NK-92 treated with Interleukin-12 subunit alpha and Interleukin-12 subunit beta, amount 100 ng/mL, for 24 hours (cell line): ENCODE measurements at places on chromosomes 16 and 17.

DNA sequence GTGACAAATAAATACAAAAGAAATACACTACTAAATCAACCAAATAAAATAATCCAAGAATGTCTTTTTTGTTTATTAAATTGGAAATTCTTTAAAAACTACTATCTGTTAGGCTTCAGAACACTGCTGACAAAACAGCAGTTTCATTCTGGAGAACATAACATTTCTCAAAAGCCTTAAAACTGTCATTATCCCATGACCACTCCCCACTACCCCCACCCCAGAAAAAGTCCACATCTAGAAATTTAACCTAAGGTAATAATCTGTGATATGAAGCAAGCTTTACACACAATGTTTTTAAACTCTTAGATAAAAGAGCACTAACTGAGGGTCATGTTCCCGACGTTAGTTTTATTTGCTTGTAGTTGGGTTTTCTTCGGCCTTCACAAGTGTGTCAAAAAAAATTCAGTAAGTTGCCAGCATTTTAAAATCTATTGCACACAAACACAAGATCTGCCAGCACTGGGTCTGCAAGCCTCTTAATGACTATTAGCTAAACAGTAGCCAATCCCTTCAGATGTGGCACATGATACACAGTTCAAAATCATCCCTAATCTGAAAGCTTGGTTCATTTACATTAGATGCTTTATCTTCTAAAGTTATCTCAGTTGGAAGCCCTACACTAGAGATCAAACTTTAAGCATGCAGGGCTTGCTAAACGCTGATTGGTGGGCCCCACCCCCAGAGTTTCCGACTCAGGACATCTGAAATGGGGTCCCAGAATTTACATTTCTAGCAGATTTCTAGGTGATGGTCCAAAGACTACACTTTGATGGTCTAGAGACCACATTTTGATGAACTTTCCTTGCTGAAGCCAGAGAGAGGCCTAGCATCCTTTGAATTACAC lies 75.2 kb downstream of the KANSL1 start:
- no peak for DNase-seq

DNA sequence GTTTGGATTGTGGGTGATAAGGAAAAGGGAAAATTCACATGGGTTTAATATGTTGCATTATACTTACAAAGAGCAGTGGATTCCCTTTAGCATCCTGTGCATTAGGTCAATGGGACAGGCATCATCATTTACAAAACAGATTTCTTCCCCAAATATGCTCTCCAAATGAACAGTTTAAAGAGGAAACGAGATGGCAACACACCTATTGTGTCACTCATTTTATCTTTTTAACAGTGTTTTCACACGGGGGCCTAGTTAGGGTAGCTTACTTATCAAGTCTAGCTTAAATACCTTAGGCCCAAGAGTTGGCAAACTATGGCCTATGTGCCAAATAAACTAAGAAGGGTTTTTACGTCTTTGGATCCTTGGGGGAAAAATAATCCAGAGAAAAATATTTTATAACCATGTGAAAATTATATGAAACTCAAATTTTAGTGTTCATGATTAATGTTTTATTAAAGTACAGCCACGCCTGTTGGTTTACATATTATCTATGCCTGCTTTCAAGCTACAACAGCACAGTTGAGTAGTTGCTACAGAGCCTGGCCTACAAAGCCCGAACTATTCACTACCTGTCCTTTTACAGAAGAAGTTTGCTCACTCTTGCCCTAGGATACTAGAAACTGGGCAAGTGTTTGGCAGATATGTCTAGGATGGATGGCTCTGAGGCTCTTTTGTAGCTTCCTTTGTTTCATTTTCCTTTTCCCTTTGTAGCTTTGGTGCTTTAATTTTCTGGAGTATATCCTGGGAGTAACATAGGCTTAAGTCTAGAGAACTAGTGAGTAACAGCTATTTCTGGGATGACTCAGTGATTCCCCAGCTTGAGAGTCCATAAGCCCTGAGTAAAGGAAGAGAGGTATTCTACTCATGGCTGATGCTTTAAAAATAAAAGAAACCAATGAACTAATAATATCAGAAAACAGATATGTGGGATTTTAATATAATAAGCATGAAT lies 12.4 kb downstream of the NUP93 start:
- no peak for DNase-seq

DNA sequence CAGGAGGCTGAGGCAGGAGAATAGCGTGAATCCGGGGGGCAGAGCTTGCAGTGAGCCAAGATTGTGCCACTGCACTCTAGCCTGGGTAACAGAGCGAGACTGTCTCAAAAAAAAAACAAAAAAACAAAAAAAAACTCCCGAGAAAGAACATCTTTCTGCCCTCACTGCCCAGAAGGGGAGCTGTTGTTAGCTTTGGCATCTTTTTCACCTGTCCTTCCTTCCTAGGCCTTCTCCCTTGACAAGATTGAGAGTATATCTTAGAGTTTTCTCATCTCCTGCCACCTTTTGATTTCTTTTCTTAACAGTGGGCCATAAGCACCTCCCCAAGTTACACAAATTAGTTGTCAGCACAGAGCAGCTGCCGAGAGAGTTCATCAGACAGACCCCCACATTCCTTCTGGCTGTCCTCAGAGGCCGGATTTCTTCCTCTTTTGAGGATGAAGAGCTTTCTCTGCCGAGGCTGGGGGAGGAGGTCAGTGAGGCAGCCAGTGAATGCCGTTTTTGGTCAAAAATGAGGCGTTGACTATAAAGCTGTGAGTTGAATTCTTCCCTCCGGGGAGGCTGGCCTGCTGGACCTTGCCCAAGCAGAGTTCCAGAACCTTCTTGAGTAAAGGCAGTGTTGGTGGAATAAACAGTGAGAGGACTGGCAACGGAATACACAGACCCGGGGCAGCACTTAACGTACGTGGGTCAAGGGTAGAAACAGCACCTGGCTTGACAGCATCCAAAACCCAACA lies 127.0 kb downstream of the ABCC6 start:
- no peak for DNase-seq

- DNase-seq = no peak
Measured at GRCh38 chr16:82631701-82632685, 5.2 kb downstream of the CDH13 start.

DNA sequence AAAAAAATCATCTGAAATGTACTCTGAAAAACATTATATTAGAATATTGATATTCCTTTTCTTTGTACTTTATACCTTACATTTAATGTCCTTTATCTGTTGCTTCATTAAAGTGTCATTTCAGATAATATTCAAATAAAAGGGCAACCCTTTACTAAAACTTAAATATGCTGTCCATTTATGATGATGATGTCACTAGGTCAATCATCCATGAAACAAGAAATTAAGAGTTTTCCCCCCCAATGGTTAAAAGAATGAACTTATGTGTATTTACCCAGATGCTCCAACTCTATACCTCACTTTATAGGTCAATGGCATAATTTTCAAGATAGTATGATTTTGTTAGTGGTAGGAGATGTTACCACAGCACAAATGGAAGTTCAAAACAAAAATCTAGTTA lies 15.3 kb downstream of the APPBP2 start:
- DNase-seq = no peak
